Activated naive CD8-positive, alpha-beta T cell treated with anti-CD3 and anti-CD28 coated beads, Interleukin-2, amount 10 ng/mL, durations not matched to agents 7 days and 5 days (primary cell): ENCODE measurements at places on chromosomes 16 and 17. TPM values are rescaled to one million over a fixed set of nuclear protein-coding genes. Genes with fewer than 3 reads are reported as not detected.

Gene KRT27
- total RNA-seq = not detected

GRCh38 chr16:50210266-50211038 lies 55.9 kb upstream of the ADCY7 start:
- DNase-seq = peak; percentile 64
- H3K27me3 ChIP-seq = no peaks in the 10 kb centered on the region
- H3K27ac ChIP-seq = peak overlapping the region; percentile 68

Gene KRT39
- not detected for total RNA-seq

GRCh38 chr16:71344315-71344905 lies 14.1 kb upstream of the CALB2 start:
- H3K27ac ChIP-seq = no peak overlapping the region
- peaks cover 6% of the 10 kb centered on the region for H3K27me3 ChIP-seq
- H3K4me1 ChIP-seq = no peaks in the 10 kb centered on the region
- DNase-seq = no peak
- H3K4me3 ChIP-seq = no peak overlapping the region

GRCh38 chr17:74392848-74393247 lies 25.5 kb downstream of the GPR142 start:
- H3K27ac ChIP-seq = no peak overlapping the region
- peaks cover 5% of the 10 kb centered on the region for H3K27me3 ChIP-seq
- H3K4me1 ChIP-seq = no peaks in the 10 kb centered on the region

GRCh38 chr16:73544826-73545225 lies 496.9 kb upstream of the ZFHX3 start:
- no peak overlapping the region for H3K27ac ChIP-seq
- H3K36me3 ChIP-seq = no peaks in the 10 kb centered on the region
- H3K27me3 ChIP-seq = peaks cover 48% of the 10 kb centered on the region

DNA sequence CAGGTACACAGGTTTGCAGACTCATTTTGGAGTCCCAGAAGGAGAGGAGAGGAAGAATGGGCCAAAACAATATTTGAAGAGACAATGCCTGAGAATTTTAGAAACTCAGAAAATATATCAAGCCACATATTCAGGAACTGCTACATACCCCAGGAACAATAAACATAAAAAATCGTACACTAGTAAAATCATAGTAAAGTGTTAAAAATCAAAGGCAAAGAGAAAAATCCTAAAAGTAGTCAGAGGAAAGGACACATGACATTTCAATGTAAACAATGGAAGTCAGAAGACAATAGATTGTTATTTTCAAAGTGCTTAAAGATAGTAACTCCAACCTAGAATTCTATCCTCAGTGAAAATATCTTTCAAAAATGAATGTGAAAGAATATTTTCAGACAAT lies 28.5 kb upstream of the NACA2 start:
- H3K36me3 ChIP-seq = peaks cover 3% of the 10 kb centered on the region
- H3K27ac ChIP-seq = no peak overlapping the region

DNA sequence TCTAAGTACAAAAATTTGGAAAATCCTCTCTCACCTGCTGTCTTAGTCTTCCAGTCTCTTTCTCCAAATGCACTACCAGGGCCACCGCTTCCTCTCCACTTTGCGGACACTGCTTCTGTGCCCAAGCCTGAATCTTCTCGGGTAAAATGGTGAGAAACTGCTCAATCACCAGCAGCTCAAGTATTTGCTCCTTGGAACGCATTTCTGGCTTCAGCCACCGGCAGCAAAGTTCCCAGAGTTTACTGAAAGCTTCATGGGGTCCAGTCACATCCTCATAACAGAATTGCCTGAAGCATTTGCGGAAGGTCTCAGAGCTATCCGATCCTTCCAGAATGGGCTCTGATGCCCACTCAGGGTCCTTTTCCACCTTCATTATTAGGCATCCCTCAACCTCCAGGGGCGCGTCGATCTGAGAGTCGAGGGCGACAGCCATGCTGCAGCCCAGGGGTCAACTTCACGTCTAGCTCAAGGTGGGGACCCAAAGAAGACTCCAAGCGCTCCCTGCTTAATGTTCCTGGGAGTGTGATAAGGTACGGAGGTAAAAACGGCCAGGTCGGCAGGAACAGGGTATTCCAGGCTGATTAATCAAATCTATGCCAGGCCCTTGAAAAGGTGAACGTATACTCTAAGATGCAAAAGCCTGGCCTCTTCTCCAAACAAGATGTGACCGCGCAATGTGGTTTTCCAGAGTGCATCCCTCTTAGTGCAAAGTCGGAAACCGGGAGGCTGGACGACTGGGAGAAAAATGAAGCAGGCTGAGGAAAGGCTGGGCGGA lies 763 bp downstream of the ZKSCAN2 start:
- peak overlapping the region; percentile 86 for H3K27ac ChIP-seq
- H3K4me1 ChIP-seq = peaks cover 53% of the 10 kb centered on the region
- H3K4me3 ChIP-seq = peak overlapping the region; percentile 93
- H3K27me3 ChIP-seq = no peaks in the 10 kb centered on the region
- DNase-seq = peak; percentile 44

Gene KCNJ12
- not detected for total RNA-seq

DNA sequence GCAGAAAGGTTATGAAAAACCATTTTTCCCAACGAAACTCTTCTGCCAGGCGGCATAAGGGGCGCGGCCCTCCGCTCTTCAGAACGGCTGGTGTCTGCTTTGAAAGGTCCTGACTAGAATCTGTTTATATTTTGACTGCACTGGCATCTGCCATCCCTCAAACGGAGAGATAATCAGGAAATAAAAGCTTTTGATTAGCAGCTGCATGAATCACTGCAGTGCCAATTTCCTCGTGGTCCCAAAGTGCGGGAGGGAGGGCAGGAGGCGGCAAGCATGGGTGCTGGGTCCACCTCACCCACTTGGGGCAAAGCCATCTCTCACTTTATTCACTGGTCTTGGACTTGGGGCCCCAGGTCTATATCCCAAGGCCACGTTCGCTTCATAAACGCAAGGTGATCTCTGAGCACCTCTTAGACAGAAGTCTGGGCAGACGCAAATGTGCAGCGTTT lies 49.7 kb downstream of the TBC1D16 start:
- no peaks in the 10 kb centered on the region for H3K4me1 ChIP-seq
- no peak for DNase-seq
- H3K4me3 ChIP-seq = no peak overlapping the region
- H3K27ac ChIP-seq = no peak overlapping the region

GRCh38 chr17:27218719-27219488 lies 75.0 kb upstream of the WSB1 start:
- no peak overlapping the region for H3K4me3 ChIP-seq
- no peak overlapping the region for H3K27ac ChIP-seq
- H3K27me3 ChIP-seq = peaks cover 18% of the 10 kb centered on the region
- DNase-seq = no peak
- H3K4me1 ChIP-seq = peaks cover 3% of the 10 kb centered on the region
- H3K36me3 ChIP-seq = no peaks in the 10 kb centered on the region

DNA sequence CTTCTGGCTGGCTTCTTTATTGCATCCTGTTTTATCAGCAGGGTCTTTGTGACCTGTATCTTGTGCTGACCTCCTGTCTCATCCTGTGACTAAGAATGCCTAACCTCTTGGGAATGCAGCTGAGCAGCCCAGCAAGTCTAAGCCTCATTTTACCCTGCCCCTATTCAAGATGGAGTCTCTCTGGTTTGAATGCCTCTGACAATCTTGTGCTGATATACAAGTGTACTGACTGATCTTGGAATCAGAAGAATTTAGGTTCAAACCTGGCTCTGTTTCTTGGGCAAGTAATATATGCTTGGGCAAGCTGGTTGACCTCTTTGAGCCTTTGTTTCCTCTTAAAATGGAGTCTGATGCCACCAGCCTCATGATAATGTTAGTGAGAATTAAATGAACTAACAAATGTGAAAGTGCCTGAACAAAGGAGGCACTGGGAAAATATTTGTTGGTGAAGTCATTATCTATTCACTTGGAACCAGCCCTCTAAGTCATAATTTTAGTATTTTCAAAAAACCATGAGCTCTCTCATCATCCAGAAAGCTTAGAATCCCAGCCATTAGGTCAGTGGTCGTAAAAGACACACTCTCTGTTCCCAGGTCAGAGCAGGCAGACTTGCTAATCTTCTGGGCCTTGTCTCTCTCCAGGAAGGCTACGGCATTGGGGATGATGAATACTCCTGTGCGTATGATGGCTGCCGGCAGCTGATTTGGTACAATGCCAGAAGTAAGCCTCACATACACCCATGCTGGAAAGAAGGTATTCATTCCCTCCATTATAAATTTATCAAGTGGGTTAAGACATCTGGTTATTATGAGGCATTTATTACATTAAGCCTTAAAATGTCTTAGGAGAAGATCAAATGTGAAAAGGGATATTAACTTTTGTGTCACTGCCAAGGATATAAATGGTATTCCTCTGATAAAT lies 18.1 kb upstream of the ARL2BP start:
- peaks cover 38% of the 10 kb centered on the region for H3K36me3 ChIP-seq
- H3K27ac ChIP-seq = no peak overlapping the region
- no peak for DNase-seq
- H3K4me1 ChIP-seq = peaks cover 1% of the 10 kb centered on the region

Gene TBKBP1
- total RNA-seq = 8.9 TPM

Gene ZNF624
- total RNA-seq = 7.4 TPM

- H3K4me1 ChIP-seq = no peaks in the 10 kb centered on the region
- no peak overlapping the region for H3K4me3 ChIP-seq
- H3K27me3 ChIP-seq = no peaks in the 10 kb centered on the region
- no peak for DNase-seq
- H3K36me3 ChIP-seq = peaks cover 5% of the 10 kb centered on the region
Measured at GRCh38 chr17:76805319-76805718, 62.9 kb upstream of the MGAT5B start.

GRCh38 chr17:79414063-79414792 lies 196.6 kb downstream of the RBFOX3 start:
- no peak for DNase-seq
- no peaks in the 10 kb centered on the region for H3K36me3 ChIP-seq

Gene SENP3
- 50.2 TPM for total RNA-seq

Gene PYY
- total RNA-seq = not detected

DNA sequence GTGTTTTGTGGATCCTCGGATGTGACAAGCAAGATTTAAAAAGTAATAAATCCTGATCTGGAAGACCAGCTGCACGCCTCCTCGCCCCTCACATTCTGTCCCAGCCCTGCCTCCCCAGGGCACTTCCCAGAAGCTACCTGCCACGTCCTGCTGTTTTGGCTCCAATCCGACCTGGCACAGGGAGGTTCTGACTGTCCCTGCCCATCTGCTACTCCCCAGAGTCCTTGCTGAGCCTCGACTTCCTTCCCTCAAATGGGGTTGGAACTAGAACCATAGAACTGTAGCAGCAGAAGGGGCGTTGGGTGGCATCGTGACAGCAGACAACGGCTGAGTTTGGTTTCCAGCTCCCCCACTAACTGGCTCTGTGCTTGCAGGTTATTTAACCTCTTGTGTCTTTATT lies 71.7 kb downstream of the RPH3AL start:
- no peak overlapping the region for H3K27ac ChIP-seq
- no peaks in the 10 kb centered on the region for H3K4me1 ChIP-seq
- no peak overlapping the region for H3K4me3 ChIP-seq
- DNase-seq = no peak

Gene TBX21
- total RNA-seq = 22.8 TPM

Gene SCO1
- 26.2 TPM for total RNA-seq

DNA sequence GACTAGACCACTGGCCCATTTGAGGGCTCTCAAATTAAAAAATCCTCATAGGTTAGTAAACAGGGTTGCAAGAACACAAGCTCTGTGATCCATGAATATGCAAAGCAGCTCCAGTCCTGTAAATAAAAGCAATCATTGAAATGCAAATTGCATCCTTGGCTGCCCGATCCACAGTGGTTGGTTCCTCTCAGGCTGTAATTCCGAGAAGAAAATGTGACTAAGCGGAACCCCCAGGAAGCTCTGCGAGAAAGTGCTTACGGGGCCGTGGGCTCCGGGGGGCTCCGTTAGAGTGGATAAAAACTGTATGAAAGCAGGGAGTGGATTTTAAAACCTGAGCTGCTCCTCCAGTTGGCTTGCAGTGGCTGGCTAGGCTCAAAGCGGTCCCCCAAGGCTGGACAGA lies 2.5 kb downstream of the GPRC5B start:
- DNase-seq = no peak
- H3K36me3 ChIP-seq = no peaks in the 10 kb centered on the region
- H3K4me1 ChIP-seq = peaks cover 16% of the 10 kb centered on the region
- no peak overlapping the region for H3K27ac ChIP-seq

Gene GRAPL
- 18.4 TPM for total RNA-seq

- H3K36me3 ChIP-seq = no peaks in the 10 kb centered on the region
- H3K4me3 ChIP-seq = no peak overlapping the region
- H3K4me1 ChIP-seq = no peaks in the 10 kb centered on the region
- no peak overlapping the region for H3K27ac ChIP-seq
- peaks cover 2% of the 10 kb centered on the region for H3K27me3 ChIP-seq
Measured at GRCh38 chr16:70592106-70592571, 54.2 kb upstream of the IL34 start.

- DNase-seq = no peak
- H3K27ac ChIP-seq = no peak overlapping the region
- H3K27me3 ChIP-seq = peaks cover 20% of the 10 kb centered on the region
- no peaks in the 10 kb centered on the region for H3K4me1 ChIP-seq
Measured at GRCh38 chr16:75745242-75745641, 19.0 kb upstream of the CPHXL start.
